Stimulated activated CD4-positive, alpha-beta T cell treated with anti-CD3 and anti-CD28 coated beads, Interleukin-1b, Interleukin-23, amount 100 ng/mL, for 1 hour (primary cell): ENCODE measurements at places on chromosomes 5 and 9.

DNA sequence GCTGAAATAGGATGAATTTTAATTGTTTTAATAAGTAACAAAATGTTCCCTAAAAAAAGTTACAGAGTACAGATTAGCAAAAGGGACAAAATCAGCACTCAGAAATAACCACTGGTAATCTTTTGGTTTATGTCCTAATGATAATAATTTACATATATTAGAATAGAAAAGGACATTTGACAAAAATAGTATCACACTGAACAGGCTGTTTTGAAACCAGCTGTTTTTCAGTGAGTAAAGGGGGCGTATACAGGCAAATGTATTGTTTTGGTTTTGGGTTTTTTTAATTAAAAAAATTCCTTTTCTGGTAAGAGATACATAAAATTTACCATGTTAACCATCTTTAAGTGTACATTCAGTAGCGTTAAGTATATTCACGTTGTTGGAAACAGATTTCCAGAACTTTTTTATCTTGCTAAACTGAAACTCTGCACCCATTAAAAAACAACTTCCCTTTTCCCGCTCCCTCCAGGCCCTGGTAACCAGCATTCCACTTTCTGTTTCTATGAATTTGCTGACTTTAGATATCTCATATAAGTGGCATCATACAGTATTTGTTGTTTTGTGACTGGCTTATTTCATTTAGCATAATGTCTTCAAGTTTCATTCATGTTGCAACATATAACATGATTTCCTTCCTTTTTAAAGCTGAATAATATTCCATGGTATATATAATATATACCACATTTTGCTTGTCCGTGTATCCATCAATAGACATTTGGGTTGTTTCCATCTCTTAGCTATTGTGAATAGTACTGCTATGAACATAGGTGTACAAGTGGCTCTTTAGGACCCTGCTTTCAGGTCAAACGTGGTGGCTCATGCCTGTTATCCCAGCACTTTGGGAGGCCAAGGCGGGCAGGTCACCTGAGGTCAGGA, 20.6 kb upstream of the LARP1 start:
- DNase-seq: no peak

DNA sequence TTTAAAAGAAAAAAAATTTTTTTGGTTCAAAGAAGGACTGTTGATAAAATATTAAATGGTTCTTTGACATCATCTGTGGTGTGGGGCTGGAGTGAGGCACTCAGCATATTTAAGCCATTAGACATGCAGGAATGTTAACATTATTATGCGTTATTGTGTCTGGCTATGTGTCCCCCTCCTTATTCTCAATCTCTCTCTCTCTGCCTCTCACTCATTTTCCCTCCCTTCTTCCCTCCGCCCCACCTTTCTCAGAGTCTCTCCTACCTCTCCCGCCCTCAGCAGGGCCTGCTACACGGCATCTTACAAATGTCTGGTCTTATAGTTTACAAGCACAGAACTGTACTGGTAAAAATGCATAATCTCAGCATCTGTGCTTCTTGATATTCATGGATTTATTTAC, 287.8 kb upstream of the TMEM161B start:
- DNase-seq: no peak

DNA sequence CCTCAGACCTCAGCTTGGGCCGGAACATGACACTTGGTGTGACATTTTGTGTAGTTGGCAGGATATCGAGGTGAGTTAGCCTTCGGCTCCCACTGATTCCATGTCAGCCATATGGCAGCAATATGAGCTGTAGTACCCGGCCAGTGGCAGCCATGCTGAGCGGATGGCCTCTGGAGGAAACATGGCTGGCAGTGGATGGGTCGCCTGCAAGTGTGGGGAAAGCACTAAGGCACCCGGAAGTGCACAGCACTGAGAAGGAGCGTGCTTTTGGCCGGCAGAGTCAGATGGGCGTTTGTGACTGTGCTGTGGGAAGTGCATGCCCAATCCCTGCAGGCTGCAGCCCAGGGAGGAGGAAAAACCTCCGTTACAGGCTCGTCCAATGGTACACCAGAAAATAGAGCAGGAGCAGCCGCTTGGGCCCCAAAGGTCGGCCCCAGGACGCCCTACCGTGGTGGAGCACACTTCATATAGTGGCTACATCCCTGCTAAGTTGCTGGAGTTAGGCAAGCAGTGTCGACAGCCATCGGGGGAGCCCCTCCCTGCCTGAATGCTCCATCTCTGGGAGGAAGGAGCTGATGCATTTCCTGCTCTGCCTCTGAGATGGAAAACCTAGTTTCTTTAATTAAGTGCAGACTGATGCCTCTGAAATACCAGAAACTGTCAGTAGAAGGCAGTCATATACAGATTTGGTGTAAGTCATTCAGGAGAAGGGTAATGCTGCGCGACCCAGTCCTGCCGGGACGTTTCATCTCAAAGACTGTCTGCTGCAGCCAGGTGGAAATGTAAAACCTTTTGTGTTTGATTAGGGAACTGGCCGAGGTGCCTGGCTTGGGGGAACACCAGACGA, 2185.8 kb upstream of the ACO1 start:
- no peak for DNase-seq

GRCh38 chr9:82021198-82021597, 32.6 kb downstream of the SPATA31D1 start:
- no peak for DNase-seq

DNA sequence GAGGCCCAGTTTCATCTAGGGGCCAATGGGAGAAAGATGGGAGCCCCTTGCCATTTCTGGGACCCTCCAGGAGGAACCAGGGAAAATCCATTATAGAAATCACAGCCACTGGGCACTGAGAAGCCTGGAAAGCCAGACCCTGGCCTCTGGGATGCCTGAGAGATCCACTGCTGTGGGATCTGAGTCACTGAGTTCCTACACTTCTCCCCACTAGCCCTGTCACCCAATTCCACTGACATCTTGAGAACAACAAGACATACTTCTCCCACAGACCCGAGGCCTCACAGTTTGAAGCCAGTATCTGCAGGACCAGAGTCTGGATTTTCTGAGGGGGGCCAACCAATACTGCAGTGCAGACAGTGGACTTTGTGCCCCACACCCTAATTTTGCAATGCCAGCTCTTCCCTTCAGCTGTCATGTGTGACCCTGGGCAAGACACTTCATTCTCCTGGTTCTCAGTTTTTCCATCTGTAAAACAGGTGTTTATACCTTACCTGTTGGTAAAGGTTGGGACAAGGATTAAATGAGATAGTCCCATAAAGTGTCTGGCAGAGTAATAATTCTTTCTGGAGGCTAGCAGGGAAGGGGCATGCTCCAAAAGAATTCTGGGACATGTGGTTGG, 46.5 kb downstream of the CXXC5 start:
- DNase-seq: no peak

DNA sequence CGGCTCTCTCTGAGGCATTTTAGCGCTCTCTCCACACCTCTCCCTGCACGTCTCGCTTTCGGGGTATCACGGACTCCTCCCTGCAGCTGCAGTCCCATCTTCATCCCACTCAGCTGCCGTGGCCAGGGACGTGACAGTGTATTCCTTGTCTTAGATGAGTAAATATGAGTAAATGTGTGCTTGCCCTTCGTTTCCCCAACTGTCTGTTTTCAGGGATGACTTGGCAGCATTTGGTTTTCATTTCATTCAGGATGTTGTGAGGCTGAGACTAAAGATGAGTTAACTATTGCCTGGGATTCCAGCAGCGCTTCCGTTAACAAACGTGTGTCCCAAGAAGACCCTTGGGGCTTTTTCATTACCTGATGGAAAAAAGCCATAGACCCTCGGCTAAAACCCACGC, 29.5 kb downstream of the GDNF start:
- no peak for DNase-seq

DNA sequence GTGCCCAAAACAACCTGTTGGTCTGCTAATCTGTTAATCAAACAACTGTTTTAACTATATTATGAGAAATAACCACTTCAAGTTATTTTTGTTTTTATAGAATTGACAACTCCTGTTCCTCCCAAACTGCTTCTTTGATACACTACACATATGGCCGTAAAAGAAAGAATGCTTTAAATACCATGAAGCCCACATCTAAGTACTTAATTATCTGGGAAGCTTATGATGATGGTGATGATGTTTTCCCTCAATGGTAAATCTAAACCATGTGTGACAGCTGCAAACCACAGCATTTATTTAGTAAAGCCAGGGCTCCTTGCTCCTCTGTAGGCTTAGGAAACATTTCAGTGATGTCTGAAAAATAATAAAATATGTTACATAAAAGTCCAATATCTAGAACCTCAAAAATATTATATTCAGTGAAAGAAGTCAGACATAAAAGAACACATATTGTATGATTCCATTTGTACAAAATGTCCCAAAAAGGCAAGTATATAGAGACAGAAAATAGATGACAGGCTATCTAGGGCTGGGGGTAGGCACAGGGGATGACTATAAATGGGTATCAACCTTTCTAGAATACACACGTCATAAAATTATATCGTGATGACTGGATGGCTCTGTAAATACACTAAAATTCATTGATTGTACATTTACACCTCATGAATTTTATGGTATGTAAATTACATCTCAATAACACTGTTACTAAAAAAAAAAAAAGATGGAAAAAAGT, 154.1 kb downstream of the EFNA5 start:
- DNase-seq: no peak

GRCh38 chr5:148455185-148455584, 71.4 kb downstream of the FBXO38 start:
- DNase-seq: no peak

DNA sequence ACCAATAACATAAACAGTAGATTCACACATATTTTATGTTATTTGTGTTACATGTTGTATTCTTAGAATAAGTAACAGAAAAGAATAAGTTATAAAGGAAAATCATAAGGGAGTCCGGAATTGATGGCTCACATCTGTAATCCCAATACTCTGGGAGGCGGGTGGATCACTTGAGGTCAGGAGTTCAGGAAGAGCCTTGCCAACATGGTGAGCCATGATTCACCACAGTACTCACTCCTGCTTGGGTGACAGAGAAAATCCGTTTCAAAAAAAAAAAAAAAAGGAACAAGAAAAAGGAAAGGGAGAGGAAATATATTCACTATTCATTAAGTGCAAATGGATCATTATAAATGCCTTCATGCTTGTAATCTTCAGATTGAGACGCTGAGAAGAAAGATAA, 533.3 kb upstream of the CDH9 start:
- DNase-seq: no peak

- no peak for DNase-seq
Measured at GRCh38 chr5:111743988-111744387, 13.0 kb downstream of the NREP start.

DNA sequence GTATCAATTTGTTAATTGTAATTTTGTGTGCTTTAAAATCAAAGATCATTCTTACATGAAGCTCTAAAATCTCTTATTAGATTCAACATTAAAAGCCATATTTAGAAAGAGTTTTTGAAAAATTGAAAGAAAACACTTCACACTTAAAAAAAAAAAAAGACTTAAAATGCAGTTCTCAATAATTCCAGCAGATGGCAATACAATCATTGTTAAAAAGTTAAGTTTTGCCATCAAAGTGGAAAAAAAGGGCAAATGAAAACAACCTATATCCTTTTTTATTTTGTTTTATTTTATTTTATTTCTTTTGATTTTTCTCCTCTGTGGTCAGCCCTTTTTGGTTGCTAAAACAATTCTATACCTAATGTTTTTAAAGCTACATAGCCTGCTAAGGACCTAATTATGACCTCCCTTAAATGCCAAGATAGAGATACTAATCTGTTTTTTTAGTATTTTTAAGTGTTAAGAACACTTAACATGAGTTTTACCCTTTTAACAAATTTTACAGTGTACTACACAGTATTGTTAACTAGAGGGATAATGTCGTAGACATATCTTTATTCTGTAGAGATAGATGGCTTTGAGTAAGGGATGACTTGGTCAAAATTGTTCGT, 154.2 kb upstream of the DAB2 start:
- DNase-seq: no peak

DNA sequence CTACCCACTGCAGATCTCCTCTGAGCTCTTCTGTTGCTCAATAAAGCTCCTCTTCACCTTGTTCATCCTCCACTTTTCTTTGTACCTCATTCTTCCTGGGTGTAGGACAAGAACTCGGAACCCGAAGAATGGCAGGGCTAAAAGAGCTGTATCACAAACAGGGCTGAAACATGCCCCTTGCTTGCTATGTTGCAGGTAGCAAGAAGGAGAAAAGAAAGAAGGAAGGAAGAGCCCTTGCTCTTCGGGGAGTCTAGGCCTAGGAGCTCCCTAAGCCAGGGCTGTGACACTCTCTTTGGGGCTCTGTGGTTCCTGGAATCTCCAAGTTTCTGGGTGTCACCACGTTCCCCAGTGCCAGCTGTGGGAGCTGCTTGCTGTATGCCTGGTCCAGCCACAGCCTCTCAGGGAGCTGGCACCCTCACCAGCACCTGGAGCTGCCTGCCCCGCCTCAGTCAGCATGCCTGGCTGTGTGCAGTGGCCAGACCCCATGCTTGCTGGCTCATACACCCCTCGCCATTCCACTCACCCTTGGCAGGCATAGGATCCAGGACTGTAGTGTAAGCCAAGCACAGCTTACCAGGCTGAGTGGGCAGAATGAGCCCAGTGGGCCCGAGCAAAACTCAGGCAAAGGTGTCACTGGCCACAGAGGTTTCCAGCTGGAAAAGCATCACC, 274.8 kb upstream of the ADRA1B start:
- DNase-seq: no peak

DNA sequence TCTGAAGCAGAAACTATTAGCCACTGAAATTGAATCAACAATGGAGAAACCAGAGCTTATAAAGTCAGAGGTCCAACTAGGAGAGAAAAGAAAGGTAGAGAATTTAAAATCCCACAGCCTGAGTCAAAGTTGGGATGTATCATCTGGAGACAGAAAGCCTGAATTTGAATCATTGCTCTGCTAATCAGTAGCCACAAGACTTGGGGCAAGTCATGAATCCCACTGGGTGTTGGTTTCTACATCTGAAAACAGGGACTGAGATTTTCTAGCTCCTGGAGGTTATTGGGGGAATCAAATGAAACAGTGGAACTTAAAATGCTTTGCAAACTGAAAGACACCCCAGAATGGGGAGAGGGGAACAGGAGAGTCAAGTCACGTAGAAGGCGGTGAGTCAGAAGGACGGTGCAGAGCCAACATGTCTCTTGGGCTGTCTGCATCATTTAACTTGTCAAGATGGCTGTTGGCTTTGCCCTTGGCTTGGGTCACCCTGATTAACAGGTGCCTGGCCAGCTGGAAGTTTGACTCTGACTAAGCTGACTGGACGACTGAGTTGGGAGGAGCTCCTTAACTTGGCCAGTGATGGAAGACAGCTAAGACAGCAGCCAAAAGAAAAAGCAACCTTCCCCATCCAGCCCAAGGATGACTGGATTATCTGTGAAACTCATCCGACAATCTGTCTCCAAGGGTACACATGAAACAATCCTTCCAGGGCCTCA, 60.6 kb upstream of the ADRA1B start:
- DNase-seq: no peak

GRCh38 chr5:137220523-137220927, 278.6 kb downstream of the SPOCK1 start:
- DNase-seq: no peak

GRCh38 chr9:91219557-91219956, 142.2 kb downstream of the AUH start:
- DNase-seq: no peak

DNA sequence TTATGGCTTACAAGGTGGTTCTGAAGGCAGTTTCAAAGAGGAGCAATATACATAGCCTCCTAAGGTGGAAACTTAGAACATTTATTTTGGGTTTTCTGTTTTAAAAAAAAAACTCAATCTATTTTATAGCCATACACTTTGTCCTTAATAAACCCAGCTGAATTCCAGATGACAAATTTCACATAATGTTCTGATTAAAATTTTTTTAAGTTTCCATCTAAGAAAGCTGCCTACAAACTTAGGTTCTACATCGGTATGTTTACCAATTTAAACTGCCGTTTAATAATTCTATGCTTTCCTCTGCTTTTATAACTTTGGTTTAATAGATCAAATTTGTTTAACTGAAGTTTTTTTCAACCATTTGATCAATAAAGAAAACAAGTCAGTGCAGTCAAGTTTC, 12.5 kb downstream of the NR3C1 start:
- no peak for DNase-seq
